Activated naive CD8-positive, alpha-beta T cell treated with anti-CD3 and anti-CD28 coated beads, Interleukin-2, amount 50 U/mL, for 16 hours (primary cell): ENCODE measurements at places on chromosomes 6 and 20.

GRCh38 chr20:61404303-61404702 lies 152.2 kb downstream of the CDH4 start:
- no peak for DNase-seq

GRCh38 chr20:33944914-33945313 lies 48.8 kb upstream of the RALY start:
- DNase-seq: no peak

GRCh38 chr6:10048370-10049297 lies 366.2 kb downstream of the TFAP2A start:
- no peak for DNase-seq

DNA sequence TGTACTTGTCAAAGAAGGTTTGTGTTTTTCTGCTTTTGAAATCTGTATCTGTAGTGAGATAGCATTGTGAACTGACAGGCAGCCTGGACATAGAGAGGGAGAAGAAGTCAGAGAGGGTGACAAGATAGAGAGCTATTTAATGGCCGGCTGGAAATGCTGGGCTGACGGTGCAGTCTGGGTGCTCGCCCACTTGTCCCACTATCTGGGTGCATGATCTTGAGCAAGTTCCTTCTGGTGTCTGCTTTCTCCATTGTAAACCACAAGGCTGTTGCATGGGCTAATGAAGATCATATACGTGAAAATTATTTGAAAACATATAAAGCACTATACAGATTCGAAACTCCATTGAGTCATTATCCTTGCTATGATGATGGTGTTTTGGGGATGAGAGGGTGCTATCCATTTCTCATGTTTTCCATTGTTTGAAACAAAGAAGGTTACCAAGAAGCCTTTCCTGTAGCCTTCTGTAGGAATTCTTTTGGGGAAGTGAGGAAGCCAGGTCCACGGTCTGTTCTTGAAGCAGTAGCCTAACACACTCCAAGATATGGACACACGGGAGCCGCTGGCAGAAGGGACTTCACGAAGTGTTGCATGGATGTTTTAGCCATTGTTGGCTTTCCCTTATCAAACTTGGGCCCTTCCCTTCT lies 18.4 kb downstream of the CD83 start:
- DNase-seq: no peak

DNA sequence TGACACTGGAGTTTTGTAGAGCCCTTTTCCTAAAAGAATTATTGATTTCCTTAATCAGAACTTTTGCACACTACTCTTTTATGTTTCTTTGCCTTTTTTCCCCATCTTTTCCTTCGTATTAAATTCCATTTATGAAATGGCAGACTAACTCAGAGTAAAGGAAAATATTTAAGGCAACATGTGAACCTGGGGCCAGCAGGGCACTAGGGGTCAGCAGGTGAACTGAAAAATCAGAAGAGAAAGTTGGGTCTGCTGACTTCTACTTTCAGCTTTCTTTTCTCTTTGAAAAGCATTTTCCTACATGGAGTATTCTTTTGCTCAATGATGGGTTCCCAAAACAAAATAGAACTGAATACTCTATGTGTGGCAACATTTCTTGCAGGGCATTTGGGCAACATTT lies 226.6 kb upstream of the EXOC2 start:
- DNase-seq: no peak

GRCh38 chr6:36574679-36575078 lies 19.5 kb upstream of the SRSF3 start:
- no peak for DNase-seq

GRCh38 chr6:36109092-36109491 lies 21.2 kb upstream of the MAPK13 start:
- DNase-seq: no peak

- no peak for DNase-seq
Observed at GRCh38 chr20:56516631-56517030, 7.9 kb upstream of the FAM209A start.

GRCh38 chr6:117555882-117556498 lies 46.3 kb downstream of the GOPC start:
- no peak for DNase-seq

GRCh38 chr20:34514897-34515483 lies 1.2 kb upstream of the DYNLRB1 start:
- DNase-seq: no peak

DNA sequence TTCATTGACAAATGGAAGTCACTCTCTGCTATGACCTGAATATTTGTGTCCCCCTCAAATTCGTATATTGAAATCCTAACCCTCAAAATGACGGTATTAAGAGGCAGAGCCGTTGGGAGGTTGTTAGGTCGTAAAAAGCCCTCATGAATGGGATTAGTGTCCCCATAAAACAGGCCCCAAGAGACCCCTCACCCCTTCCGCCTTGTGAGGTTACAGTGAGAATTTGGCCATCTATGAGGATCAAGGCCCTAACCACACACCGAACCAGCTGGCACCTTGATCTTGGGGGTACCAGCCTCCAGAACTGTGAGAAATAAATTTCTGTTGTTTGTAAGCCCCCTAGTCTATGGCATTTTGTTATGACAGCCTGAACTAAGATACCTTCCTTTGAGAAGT lies 52.5 kb upstream of the SLC22A16 start:
- no peak for DNase-seq

GRCh38 chr20:33684533-33685327 lies 1.5 kb downstream of the E2F1 start:
- DNase-seq: no peak

DNA sequence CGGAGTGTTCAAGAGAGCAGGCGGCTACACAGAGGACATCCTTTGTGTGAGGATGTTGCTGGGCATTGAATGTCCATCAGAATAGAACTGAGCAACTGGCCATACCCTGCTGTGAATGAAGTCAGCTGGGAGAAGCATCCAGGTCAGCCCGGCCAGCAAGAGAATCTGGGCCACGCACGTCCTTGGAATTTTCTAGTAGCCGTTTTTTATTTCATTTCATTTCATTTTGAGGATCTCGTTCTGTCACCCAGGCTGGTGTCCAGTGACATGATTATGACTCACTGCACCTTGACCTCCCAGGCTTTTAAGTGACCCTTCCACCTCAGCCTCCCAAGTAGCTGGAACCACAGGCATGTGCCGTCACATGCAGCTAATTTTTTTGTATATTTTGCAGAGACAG lies 97.9 kb downstream of the SSR1 start:
- DNase-seq: no peak

- no peak for DNase-seq
Observed at GRCh38 chr20:20089018-20089417, 36.7 kb downstream of the CFAP61 start.

- DNase-seq: no peak
Observed at GRCh38 chr6:108157234-108157980, 8.4 kb upstream of the NR2E1 start.

GRCh38 chr20:8711501-8711900 lies 357.4 kb upstream of the PLCB4 start:
- DNase-seq: no peak

DNA sequence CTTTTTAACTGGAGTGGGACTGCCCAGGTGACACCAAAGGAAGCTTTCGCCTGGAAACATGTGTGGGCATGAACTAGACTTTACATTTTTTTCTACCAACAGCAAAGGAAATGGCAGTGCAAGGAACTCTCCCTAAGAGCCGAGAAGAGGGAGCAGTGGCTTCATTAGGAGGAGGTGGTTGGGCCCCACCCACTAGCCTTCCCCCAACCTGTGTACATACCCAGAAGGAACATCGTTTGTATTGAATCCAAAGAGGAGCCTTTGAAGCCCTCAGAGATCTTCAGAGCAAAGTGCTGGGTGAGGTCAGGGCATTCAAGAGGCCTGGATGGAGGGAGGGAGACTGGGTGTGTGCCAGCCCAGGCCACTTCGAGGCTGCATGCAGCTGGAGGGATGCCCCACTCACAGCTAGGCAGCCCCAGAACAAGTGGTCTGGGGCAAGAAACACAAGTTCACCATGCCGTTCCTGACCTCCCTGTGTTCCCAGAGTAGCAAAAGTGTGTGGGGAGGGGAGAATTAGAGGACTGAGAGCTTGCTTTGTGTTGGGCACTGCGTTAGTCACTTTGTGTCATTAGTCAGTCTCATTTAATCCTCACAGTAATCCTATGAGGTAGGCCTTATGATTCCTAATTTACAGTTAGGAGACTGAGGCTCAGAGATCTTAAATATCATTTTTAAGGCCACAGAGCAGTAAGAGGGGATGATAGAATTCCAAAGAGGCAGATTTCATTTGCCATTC lies 191.6 kb upstream of the SUPT3H start:
- DNase-seq: no peak

DNA sequence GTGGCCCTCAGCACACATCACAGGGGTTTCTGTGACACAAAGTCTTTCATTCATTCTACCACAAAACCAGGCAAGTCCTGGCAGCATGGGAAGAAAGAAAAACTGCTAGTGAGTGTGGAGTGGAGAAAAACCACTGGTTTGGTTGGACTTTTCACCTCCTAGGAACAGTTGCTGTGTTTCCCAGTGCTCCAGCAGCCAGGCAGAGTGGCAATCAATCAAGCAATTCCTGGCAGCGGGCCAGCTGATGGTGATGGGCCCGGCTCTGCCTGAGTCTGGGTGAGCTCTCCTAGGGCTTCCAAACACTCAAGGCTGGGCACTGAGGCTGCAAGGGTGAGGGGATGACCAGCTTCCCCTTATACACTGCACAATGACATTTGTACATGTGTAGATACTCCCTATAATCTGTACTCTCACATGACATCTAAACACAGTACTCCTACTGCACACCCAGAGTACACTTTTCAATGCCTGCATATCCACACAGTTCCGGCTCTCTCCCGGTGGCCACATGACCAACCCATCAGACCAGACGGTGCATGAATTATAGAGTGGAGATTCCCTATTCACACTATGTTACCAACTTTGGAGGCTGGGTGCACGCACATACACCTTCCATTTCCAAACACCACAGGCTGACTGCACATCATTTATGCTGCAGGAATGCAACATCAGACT lies 156.6 kb downstream of the UNC5CL start:
- no peak for DNase-seq
